ENCODE measurements at places on chromosomes 4 and X.
A peak's percentile ranks its signal among the peaks of the same experiment; 100 is the strongest.

DNA sequence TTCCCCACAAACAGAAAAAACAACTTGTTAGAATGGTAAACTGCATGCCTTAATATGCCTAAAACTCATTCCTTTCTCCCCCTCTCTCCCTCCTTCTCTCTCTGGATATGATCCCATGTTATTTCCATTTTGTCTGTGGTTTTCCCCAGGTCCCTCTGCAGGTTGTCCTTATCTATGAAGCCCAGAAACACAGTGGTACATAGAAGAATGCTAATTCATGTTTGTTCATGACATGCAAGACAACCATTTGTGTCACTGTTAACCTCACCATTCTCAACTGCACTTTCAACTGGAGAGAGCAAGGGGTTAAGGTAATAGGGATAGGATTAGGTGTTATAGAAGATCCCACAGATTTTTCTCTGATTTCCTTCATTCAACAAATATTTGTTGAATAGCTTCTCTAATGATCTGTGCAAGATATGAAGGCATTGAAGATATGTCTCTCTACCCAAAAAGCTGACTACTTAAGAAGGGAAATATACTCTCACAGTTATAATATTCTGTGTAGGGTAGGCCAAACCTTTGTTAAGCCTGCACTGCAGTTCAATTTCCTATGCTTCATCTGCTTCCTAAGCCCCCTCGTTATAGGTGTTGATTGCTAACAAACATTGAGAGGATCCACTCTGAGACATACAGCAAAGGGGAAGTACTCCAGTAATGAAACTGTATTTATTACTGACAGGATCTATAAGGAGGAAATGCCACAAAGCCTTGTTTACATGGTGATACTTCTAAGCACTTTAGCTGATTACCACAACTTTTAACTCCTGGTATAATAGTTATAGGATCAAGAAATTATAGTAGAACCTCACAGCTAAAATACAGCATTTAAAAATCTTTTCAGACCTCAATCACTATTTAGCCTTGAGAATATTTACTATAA, 96.1 kb downstream of the FRYL start:
- DNase-seq, result no peak

GRCh38 chrX:45515262-45516215, 314.9 kb upstream of the DIPK2B start:
- no peak for DNase-seq

DNA sequence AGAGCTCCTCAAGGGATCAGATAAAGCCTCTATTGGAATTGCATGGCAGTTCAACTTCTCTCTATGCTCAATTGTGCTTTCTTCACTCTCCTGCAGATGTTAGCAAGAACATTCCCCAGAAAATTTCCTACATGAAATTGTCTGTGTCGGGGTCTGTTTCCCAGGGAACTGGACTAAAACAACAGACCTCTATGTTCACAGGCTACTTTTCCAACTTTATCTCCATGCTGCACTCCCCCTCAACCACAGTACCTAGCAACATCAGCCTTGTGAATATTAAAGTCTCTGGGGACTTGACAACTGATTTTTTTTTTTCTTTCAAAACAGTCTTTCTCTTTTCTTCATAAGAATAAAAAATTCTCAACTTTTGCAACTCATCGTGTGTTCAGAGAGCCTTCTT, 1470.8 kb upstream of the ADGRL3 start:
- no peak for DNase-seq

- DNase-seq, result no peak
Measured at GRCh38 chrX:80184854-80185253, 170.3 kb downstream of the TBX22 start.

GRCh38 chr4:99949034-99949998, 759 bp downstream of the H2AZ1 start:
- peak; percentile 76 for DNase-seq

DNA sequence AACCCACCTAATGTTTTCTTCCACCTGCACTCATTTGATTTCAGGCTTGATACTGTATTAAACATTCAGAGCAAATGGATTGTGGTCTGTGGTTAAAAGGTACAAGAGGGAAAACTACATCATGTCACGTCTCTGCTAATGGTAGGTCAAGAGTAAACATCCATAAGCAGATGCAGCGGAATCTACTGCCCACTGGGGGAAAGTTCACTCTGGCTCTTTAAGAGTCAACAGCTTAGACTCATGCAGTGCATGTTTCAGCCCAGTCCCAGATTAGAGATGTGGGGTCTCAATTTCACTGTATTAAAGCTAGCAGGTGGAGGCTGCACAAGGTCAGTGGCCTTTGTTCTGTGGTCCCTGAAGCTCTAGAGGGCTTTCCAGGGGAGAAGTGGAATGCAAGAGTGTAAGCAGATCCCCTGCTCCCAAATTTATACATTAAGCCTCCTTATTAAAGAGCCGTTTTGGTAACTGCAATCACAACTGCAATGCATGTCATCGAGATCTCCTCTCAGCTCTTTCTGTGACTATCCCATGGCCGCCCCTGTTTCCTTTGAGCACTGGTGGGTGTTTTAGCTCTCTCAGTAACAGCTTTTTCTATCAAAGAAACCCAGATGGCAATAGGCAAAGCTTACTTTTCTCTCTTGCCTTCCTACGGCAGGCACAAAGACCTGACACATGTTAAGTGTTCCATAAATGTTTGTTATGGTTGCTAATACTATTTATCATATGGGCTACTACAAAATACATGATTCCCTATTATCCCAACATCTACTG, 53.4 kb downstream of the LDB2 start:
- no peak for DNase-seq

- no peak for DNase-seq
Measured at GRCh38 chr4:10002278-10002677, 19.0 kb downstream of the SLC2A9 start.

- DNase-seq, result no peak
Measured at GRCh38 chr4:124640022-124640730, 72.4 kb downstream of the ANKRD50 start.

DNA sequence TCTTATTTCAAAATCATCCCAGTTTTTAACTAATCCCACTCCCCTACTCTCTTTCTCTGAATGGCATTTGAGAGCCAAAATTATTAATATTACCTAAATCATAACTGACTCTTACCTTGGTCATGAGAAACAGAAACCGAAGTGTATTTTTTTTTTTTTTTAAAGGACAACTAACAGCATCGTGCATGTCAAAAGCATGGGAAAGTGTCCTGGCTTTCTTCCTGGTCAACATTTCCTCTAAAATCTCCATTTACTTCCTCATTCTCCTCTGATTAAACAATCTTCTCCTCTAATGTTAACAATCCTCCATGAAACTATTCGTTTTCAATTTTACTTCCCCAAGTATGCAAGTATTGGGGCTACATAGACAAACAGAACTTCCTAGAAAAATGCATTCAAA, 2.1 kb upstream of the STS start:
- DNase-seq, result no peak

DNA sequence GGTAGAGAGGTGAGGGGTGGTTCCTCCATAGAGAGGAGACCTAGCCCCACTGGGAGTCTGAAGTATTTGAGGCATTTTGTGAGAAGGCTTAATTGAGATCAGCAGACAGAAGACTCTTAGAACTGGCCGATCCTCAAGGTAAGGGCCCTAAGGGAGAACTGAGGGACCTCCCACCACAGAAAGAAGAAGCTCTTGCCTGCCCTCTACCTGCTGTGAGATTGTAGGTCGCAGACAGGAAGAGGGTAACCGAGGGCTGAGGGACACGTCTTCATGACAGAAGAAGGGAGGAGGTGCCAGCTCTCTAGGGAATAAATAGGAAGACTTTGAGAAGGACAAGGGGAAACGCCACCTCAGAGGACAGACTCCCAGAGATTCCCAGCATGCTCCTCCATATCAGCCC, 24.1 kb upstream of the MAGEC1 start:
- no peak for DNase-seq

- DNase-seq, result no peak
Measured at GRCh38 chrX:134010690-134011089, 25.3 kb upstream of the GPC3 start.

- no peak for DNase-seq
Measured at GRCh38 chr4:165620913-165621312, 242.1 kb downstream of the CPE start.

DNA sequence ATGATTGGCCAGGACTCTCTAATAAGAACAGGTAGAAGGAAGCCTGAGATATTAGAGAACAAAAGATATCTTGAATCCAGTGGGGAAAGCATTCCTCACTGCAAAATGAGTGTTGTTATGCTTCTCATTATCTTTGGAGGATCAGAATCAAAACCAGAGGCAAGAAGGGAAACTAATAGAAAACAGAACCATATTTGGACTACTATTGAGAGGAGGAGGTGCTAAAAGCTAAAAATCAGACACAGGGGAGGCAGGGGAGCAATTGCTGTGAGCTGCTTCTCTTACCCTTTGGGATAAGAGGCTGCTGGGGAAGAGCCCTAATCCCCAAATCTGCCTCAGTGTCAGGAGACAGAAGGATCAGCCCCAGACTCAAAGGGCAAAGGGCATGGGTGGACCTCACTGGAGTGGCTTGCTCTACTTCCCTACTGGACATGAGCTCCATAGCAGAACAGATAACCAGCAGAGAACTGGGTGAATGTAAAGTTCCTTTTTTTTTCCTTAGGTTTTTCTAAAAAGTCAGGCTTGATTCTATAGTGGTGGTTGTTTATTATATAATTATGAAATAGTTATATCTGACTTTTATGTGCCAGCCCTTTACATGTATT, 60.1 kb downstream of the SEPTIN11 start:
- no peak for DNase-seq

- no peak for DNase-seq
Measured at GRCh38 chrX:20361890-20362262, 95.2 kb upstream of the RPS6KA3 start.

DNA sequence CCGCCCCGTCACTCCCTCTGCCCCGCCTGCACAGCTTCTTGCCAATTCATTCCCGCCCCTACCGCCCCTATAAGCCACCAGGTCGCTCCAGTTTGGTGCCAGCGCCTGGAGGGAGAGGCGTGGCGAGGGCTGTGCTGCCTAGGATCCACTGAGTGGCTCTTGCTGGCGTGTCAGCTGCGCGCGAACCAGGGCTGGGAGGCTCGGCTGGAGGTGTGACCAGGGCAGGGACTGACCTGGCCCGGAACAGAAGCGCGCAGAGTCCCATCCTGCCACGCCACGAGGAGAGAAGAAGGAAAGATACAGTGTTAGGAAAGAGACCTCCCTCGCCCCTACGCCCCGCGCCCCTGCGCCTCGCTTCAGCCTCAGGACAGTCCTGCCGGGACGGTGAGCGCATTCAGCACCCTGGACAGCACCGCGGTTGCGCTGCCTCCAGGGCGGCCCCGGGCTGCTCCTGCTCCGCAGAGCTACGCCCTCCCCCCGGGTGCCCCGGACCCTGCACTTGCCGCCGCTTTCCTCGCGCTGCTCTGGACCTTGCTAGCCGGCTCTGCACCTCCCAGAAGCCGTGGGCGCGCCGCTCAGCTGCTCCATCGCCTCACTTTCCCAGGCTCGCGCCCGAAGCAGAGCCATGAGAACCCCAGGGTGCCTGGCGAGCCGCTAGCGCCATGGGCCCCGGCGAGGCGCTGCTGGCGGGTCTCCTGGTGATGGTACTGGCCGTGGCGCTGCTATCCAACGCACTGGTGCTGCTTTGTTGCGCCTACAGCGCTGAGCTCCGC, at the start of gene GPR78:
GPR78 (plus strand) TSS at position 72 of the 773 bp plus-strand sequence; CDS start at position 663, 591 bp downstream.
- DNase-seq, result no peak

- DNase-seq, result no peak
Measured at GRCh38 chr4:42050516-42051249, 60.4 kb downstream of the SLC30A9 start.

DNA sequence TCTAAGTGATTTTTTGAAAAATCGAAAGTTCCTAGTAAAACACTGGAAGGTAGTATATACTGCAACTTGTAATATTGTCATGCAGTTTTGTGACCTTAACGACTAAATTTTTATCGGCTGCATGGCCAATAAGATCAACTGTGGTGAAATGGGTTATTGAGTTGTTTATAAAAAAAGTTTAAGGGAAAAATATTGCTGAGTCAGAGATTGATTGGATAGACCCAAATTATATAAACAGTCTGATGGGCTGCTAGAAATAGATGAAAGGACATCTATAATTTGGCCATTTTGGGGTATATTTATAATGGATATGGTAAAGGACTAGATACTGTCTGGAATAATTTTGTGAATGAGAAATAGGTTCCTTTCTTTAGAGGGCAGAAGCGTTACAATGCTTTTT, 56.2 kb downstream of the MGST2 start:
- no peak for DNase-seq

DNA sequence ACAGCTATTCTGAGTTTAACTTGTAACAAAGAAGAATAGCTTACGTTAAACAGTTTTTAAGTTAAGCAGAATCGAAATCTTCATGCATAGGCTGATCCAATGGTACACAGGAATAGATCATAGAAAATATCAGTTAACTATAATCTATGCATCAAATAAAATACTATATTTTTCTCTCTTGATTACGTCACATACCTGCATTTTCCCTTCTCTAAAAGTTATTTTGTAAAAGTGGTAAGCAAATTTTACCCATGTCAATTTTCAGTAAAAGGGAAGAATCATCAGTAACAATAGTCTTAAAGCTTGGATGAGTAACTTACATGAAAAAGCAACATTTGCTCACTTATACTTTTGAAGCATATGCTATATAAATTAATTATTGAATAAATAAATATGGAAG, 692.4 kb downstream of the FAT4 start:
- no peak for DNase-seq

DNA sequence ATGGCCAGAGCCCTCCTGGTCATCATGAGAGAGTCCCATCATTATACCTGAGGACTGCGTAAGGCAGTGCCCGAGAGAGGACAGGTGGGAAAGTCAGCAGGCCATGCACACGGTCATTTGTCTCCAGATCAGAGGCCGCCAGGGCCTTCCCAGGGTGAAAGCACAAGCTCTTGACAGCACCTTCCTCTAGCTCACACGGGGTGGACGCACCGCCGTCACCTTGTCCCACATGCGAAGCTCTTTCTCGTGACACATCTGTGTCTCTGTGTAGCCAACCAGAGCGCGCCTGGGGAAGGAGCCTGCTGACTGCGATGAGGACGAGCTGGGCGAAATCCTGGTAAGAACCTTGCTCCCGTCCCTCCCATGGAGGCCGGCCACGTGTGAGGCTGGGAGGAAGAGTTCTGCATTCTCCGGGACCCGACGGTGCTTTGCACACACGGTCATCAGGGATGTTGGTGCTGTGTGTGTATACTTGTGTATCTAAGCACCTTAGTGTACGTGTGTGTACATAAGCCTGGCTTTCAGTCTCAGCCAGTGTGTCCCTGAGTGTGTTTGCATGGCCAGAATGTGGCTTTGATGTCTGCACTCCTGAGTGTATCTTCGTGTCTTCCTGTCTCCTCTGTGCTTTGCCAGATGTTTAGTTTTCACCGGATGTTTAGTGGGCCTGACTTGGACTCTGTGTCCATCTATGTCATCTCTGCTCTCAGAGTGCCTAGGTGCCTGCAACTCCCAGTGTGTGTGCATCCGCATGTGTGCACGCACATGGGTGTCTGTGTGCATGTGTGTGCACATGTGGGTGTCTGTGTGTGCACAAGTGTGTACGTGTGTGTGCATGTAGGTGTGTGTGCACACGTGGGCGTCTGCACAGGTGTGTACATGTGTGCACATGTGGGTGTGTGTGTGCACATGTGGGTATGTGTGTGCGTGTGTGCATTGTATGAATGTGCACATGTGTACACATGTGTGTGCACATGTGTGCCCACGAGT, 15.1 kb downstream of the ATP5ME start:
- DNase-seq, result no peak
